Type B pancreatic cell (in vitro differentiated cells): ENCODE measurements at places on chromosomes 1 and 21.

- DNase-seq, result no peak
Observed at GRCh38 chr1:55669293-55669692, 454.1 kb upstream of the USP24 start.

- DNase-seq, result no peak
Observed at GRCh38 chr1:236168716-236169429, 26.5 kb downstream of the GPR137B start.

- no peak for DNase-seq
Observed at GRCh38 chr1:21652101-21652936, 16.8 kb downstream of the RAP1GAP start.

DNA sequence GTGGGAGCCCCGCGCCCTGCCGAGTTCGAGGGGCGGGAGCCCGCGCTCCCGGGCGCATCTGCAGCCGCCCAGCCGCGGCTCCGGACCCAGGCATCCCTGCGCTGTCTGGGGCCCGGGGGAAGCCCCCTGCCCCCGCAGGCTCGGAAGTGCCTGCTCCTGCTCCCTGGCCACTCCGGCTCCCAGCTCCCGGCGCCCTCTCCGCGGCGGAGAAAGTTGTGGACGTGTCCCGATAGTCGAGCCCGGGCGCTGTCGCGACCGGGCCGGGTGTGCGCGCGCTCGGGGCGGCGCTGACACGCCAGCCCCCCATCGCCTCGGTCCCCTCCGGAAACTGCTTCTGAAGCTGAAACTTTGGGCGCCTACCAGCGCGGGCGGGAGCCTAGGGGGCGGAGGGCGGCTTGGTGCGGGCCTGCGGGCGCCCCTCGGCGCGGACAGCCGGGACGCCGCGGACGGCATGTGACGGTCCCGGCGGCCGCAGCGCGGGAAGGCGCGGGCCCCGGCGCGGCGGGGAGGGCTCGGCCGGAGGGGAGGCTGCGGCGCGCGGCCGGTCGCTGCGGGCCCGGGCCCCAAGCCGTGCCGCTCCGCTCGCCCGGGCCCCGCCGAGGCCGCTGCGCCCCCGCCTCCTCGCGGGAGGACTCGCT, 515 bp downstream of the MAN1C1 start:
- no peak for DNase-seq

GRCh38 chr1:40372658-40373322, 737 bp upstream of the SMAP2 start:
- DNase-seq, result no peak

GRCh38 chr1:191002768-191003167, 525.1 kb upstream of the BRINP3 start:
- no peak for DNase-seq

- no peak for DNase-seq
Observed at GRCh38 chr1:74502858-74503257, 9.6 kb downstream of the LRRC53 start.

DNA sequence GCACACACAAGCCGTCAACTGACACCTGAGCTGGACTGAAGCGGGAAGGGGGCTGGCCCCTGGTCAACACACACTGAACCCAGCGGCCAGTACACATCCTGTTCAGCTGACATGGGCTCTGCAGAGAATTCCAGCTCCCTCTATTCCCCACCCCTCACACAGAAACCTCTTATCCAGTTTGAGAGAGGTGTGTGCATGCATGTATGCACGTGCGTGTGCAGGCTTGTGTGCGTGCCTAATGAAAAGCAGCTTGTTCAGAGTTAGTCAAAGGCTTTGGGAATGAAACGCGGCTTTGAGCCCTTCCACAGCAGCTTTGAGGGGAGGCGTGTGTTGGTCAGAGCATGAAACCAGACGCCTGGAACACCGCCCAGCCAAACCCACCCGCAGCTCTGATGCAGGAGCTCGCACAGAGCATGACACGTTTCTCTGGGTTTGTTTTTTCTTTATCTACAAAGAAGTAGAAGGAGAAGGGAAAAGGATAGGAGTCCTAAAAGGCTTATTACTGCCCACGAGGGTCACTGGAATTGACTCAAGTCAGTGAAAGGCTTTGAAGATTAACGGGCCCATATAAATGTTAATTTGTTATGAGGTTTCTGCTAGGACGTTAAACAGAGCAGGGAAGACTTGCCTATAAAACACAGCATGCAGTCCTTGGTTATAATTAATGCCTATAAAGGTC, 184.2 kb downstream of the ETS2 start:
- DNase-seq, result peak; percentile 73

DNA sequence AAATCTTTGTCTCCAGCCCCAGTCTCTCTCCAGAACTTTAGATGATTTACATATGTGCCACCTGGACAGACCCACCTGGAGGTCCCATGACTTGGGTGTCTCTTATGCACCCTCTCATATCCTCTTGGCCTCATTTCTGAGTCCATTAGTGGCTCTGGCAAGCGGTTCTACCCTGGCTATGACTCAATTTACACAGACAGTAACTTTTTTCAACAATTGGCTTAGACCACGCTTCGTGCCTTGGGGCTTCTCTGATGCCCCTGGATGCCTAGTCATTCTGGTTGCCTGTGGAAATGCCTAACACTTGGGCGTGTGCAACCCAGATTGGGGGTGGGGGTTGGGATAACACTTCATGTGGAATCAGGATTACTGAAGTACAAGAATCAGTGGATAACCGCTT, 57.1 kb upstream of the GADD45A start:
- DNase-seq, result no peak

- no peak for DNase-seq
Observed at GRCh38 chr1:164830628-164831027, 271.6 kb downstream of the PBX1 start.
